ENCODE measurements at places on chromosomes 2 and 18.

DNA sequence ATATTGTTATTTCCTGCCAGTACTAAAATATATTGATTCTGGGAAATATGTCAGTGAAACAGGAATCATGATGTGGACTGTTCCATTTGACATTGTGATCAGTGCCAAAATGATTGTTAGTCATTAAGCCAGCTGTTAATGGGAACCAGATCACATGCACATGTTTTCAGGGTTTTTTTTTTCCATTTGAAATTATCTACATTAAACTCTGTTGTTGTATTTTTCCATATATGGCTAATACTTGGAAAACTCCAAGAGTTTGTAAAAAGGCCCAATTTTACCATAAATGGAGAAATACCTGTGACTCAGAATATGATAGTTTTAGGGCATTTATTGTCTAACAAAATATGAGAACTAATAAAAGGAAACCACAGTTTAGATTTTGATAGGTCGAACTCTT lies 13.4 kb downstream of the ITGAV start:
- no peak for DNase-seq

GRCh38 chr18:22816266-22817176 lies 116.6 kb upstream of the RBBP8 start:
- no peak for DNase-seq

- no peak for DNase-seq
Measured at GRCh38 chr2:37457401-37457901, 113.0 kb downstream of the QPCT start.

- DNase-seq, result no peak
Measured at GRCh38 chr2:178871536-178871935, 64.3 kb upstream of the TTN start.

GRCh38 chr2:634636-635388 lies 42.4 kb downstream of the TMEM18 start:
- DNase-seq, result no peak

DNA sequence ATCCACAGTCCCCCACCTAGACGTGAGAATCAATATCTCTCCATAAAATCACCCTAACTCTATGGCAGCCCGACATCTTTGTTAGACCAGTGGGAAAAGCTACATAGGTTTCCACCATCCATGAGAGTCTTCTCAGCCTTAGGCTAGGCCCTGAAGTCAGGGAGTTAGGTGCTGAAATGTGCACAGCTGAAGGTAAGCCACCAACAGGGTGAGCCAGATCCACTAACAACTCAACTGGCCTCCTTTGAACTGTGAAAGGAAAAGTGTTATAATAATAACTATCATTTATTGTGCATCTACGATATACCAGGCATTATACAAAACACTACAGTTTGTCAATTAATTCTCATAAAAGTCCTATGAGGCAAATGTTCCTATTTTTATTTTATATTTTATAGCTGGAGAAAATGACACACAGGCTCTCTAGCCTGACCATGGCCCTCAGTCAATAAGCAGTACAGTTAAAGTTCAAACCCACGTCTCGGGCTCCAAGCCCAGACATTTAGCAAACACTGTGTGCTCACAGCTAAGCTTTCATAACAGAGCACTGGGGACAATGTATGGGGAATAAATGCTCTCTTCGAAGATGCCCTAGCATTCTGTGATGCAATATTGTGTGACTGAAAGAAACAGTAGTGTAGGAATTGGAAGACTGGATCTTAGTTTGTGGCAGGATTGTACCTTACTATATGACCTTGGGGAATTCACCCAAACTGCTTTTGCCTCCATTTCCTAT lies 11.2 kb upstream of the CYP27C1 start:
- DNase-seq, result no peak

- DNase-seq, result no peak
Measured at GRCh38 chr2:23525137-23525765, 140.3 kb downstream of the KLHL29 start.

GRCh38 chr18:78713726-78714125 lies 265.9 kb upstream of the SALL3 start:
- no peak for DNase-seq

DNA sequence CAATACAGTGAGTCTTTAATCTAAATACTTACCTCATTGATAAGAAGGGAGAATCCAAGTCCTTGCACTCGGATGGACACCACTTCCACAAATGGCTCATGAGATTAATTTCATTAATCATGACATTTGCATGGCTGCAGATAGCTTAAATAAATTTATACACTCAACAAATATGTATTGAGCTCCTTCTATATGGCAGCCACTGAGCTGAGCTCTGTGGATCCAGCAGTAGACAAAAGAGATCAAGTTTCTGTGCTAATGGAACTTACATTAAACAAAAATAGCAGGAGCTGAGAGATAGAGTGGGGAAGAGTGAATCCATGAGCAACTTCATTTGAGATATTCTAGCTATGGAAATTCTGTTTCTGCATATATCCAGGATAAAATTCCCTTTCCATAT lies 44.4 kb downstream of the RAB27B start:
- no peak for DNase-seq

- DNase-seq, result no peak
Measured at GRCh38 chr2:159558479-159558878, 57.9 kb downstream of the BAZ2B start.

DNA sequence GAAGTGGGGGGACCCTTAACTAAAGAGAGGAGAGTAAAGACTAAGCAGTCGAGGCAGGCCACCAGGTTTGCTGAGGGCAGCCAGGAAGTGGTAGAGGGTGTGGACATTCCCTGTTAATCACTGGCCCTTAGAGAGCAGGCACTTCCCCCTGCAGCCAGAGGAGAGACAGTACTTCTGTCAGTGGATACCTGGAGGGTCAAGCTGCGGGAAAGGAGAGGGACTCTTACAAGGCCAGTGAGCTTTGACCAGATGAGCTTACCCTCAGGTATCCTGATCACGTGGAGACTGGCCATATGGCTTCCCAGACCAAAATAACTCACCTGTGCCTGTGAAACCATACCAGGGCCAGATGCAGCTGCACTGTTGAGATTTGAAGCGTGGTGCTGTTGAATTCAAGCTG lies 28.6 kb downstream of the ITGA6 start:
- no peak for DNase-seq

GRCh38 chr2:156748221-156748620 lies 312.0 kb downstream of the GPD2 start:
- DNase-seq, result no peak

DNA sequence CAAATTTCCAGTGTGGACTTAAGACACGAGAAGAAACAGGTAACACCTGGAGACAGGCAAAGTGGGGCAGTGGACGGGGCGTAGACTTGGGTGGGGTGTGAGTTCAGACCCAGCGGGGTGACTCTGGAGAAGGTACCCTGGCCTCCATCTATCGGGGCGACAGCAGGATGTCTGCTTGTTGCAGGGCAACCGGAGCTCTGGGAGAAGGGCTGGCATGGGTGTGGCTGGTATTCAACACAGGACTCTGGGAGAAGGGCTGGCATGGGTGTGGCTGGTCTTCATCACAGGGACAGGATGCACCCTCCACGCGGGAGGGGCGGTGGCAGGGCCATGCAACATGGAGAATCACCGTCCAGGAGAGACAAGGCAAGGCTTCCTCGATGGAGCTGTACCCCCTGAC lies 198.5 kb downstream of the HDAC4 start:
- no peak for DNase-seq

DNA sequence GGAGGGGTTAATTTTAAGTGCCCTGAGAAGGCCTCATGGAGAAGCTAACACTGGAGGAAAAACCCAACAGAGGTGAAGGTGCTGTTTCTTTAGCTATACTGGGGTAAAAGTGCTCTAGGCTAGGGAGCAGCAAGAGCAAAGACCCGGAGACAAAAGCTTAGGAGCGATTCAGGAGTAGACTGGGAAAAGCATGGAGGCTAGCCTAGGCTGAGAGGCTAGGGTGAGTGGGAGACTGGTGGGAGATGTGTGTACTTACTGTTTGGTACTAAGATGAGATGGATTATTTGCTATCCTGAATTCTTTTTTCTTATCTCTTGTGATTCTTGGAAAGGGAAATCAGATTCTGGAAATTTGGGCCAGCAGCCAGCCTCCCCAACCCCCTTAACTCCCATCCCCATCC lies 2.0 kb downstream of the GIGYF2 start:
- no peak for DNase-seq

DNA sequence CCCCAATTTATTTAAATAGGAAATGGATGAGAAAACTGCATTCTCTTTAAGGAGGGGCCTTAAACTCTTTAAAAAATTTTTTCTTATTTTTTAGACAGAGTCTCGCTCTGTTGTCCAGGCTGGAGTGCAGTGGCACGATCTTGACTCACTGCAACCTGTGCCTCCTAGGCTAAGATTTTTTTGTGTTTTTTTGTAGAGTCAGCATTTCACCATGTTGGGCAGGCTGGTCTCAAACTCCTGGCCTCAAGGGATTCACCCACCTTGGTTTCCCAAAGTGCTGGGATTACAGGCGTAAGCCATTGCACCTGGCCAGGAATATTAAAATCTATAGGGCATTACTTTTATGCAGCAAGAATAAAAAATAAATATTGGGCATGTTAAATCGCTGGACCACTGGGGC lies 56.0 kb downstream of the GALR1 start:
- no peak for DNase-seq

GRCh38 chr2:26809876-26810577 lies 24.2 kb downstream of the CENPA start:
- no peak for DNase-seq

GRCh38 chr2:69358914-69359313 lies 28.1 kb downstream of the GFPT1 start:
- no peak for DNase-seq

DNA sequence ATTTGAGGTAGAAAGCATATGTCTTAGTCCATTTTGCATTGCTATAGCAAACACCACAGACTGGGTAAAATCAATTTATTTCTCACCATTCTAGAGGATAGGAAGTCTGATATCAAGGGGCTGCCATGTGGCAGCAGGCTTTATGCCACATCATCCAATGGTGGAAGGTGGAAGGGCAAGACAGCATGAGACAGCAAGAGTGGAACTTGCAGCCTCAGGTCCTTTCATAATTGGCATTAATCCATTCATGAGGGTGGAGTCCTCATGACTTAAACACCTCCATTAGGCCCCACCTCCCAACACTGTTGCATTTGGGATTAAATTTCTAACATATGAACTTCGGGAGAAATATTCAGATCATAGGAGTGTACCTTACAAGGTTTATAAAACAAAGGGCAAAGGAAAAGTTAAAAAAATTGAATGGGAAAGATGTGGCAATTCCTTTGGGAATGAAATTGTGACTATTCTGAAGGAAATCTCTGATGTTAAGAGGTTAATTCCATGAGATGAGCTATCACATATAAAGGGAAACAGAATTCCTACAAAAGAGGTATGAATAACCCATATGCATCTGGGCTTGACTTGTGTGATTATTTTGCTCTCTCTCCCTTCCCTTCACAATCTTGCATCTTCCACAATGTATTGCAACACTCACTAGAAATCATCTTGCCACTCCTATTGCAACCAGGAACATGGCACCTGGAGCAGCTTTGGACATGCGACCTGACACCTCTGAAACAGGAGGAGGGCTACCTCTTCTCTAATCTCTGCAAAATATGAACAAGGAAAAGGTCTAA lies 507.8 kb downstream of the EPHA4 start:
- no peak for DNase-seq

DNA sequence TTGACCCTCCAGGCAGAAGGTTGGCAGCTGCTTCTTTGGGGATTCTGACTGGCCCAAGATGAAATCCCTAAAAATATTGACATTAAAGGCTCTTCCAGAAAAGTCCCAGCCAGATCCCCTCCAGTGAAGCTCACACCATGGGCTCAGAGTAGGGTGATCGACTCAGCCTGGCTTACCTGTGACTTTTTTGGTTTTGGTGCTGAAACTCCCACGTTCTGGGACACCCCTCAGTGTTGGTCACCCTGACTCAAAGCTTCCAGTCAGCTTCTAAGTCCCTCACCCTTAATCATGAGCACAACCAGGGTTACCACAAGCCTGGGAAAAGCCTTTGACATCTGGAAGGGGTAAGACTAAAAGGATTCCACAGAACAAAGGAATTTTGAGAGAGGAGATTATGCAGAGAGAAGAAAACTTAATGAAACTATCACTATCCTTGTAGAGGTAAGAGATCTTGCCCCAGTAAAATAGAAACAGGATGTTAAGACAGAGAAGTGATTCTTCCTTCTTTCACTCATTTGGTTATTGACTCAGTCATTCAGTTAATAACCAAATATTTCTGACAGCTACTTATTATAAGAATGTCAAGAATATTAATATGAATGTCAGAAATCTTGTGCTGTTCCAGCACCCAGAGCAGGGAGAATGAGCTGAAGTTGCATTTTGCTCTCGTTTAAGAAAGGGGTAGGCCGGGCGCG lies 66.8 kb upstream of the SEC11C start:
- no peak for DNase-seq

GRCh38 chr2:127877626-127878025 lies 8.1 kb downstream of the AMMECR1L start:
- no peak for DNase-seq

- DNase-seq, result no peak
Measured at GRCh38 chr2:14388724-14389123, 243.8 kb upstream of the LRATD1 start.

DNA sequence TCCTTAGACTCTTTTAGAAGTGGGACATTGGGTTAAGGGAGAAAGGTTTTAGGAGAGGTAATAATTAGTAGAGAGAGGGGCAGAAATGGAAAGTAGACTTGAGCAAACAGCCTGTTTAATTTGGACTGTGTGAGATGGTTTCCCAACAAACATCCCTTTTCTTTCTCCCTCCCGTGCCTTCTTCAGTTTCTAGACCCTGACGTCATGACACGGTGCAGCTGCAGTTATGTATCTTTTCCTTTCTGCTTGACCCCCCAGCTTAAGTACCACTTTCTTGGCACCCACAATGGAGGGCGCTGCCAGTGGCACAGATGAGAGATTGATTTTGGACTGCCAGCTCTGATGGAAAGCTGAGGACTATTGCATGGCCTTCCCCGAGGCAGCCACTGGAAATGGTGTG lies 86.9 kb upstream of the FAM136A start:
- DNase-seq, result no peak

DNA sequence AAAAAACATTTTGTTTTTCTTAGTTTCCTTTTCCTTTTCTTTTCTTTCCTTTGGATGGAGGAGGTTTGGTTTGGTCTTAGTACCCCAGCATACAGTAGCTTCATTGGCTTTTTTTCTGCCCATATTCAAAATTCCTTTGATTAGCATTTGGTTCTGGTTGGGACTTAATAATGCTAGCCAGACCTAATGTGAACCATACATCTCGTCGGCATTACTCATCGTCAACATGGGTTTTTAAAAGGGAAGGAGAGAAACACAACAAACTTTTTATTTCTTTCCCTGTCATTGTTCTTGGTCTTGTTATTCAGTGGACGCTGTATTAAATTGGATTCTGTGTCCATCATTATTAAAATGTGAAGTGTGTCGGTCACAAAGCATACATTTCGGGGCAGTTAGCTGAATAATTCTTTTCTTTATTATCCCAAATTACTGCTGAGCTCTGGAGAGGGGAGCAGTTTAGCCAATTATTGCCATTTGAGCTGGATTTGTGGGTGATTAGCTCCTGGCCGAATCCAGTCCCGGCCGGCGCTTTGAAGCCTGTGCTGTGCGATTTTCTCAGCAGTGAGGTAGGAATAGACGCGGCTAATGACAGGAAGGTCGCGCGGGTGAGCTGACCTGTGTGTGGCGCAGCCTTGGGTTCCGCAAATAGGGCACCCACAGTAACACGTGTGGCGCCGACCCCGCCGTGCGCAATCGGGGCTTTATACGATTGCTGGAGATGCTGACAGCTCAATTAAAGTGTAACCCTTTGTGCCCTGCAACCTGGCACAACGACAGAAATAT lies 303.3 kb downstream of the GBX2 start:
- DNase-seq, result no peak

GRCh38 chr2:239022437-239023260 lies 174.8 kb downstream of the TWIST2 start:
- no peak for DNase-seq
